ENCODE measurements at places on chromosomes 13 and 19.

- DNase-seq: no peak
Observed at GRCh38 chr13:24112791-24113190, 47.7 kb upstream of the SPATA13 start.

DNA sequence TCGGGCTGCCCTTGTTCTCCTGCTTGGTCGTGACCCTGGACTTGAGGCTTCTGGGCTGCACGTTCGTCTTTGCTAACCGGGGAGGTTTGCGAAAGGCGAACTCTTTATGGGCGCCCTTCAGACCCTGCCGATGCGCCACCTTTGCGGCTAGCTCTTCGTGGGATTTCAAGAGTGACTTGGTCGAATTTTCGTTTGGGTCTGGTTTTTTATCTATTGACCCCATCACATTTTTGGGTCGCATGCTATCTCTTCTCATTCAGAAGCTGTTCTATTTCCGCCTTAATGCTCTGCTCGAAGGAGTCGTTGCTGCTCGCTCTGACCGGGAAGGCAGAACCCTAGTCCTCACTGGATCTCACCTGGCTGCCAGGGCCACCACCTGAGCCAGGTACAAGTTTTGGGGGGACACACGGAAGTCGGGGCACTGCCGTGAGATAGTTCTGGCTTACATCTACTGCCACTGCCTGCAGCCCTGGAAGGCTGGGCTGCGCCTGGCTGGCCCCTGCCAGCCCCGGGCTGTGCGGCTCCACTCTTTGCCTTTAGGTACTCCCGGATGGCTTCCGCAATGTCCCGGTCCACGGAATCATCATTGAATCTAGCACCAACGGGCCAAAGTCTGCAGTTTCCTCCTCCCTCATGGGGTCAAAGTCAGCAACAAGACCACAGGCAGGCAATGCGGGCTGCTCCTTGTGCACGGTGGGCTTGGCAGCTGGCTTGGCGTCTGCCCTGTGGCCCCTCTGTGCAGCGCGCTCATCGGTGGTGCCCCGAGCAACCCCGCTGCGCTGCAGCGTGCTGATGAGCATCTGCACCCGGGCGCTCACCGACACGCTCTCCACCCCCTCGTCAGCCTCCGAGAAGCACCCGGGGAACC is 16.2 kb downstream of the RB1 start:
- no peak for DNase-seq

GRCh38 chr19:1133471-1133929 is 29.7 kb downstream of the GPX4 start:
- DNase-seq: no peak

- no peak for DNase-seq
Observed at GRCh38 chr19:31749231-31749630, 400.0 kb upstream of the TSHZ3 start.

DNA sequence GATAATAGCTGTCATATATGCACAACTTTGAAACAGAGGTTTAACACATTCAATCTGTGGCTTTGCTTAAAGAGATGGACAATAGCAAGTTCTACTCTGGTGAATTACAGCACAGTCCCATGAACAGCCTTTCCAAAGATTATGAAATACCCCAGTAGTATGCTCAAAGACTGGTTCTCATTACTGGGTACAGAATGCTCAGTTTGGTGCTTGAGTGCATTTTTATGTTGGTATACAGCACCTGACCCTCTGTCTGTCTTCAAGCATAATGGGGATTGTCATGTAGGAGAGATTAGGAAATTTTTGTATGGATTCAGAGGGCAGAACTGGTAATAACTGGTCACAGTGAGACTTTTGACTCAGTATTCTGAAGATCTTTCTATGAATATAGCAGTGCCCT is 7.6 kb downstream of the LMO7 start:
- DNase-seq: no peak

GRCh38 chr13:21124852-21125251 is 51.5 kb downstream of the SKA3 start:
- DNase-seq: no peak

GRCh38 chr13:111256946-111257345 is 63.5 kb upstream of the TEX29 start:
- DNase-seq: no peak

DNA sequence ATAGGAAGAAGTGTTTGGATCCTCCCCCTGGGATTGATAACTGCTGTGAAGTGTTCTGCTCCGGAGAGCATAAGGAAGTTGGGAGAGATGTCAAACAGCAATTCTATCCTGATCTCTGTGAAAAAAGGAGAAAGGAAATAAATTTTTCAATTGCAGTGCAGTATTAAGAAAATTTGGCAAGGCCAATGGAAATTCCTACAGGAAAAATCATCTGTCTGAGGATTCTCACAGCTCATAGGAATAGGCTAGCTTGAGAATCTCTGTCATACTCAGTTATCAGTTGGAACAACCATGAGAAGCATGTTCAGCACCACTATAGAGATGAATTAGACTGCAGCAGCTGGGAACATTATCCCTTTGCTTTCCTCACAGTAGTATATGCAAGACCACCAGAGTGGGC is 1238.9 kb upstream of the MIR17HG start:
- DNase-seq: no peak

- DNase-seq: no peak
Observed at GRCh38 chr13:41548031-41548430, 90.7 kb downstream of the RGCC start.

- no peak for DNase-seq
Observed at GRCh38 chr19:5804516-5805461, at the start of gene NRTN. Gene NRTN (plus strand): TSS chr19:5805067. CDS start chr19:5824166, 19,099 bp downstream.

- DNase-seq: no peak
Observed at GRCh38 chr13:95315752-95316151, 14.5 kb upstream of the ABCC4 start.

DNA sequence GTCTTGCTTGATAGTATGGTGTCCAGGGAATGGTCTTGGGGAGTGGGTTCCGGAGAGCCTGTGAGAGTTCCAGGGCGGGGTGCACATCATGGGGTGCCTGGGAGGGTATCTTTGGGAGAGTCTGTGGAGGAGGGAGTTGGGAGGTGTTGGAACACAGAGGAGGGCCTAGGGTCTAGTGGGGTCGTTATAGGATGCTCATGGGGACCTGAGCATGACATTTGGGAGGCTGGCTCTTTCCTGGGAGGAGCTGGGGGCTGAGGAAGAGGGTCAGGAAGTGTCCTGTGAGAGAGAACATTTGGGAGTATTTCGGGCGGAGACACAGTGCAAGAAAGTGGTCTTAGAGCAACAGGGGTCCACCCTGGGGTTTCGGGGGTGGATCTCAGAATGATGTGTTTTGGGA is 2.7 kb downstream of the ACTL9 start:
- DNase-seq: no peak

- DNase-seq: no peak
Observed at GRCh38 chr13:46535825-46536224, 17.1 kb upstream of the LRCH1 start.

DNA sequence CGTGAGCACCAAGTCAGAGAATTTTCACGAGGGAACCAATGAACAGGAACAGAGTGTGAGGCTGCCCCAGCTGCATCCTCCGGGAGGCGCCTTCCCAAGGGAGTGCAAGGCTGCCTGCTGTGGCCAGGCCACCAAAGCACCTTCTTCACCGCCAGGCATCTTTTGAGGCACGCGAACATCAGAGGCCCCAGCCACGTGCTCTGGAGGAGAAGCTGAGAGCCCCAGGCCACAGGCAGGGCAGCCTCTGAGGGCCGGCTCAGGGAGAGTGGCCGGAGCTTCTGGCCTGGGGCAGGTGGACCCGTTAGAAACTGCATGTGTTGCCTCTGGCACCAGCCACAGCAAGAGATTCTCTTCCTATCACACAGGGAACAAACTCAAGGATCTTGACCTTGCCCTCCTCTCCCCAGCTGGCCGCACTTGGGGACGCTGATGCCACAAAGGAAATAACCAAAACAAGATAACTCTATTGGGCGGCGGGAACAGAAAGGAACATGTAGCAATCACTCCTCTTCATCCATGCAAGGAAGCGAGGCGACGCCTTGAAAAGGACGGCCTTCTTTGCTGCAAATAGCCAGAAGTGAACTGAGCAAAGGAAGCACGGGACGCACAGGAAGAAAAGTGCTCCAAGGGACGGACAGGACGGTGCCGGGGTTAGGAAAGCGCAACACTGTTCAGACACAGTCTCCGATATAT is 19.9 kb downstream of the GAS6 start:
- DNase-seq: no peak

- no peak for DNase-seq
Observed at GRCh38 chr19:58001895-58002369, 688 bp downstream of the ZNF606 start.

- DNase-seq: no peak
Observed at GRCh38 chr19:17847538-17848366, at the start of gene JAK3. Gene JAK3 (minus strand): TSS chr19:17847982. CDS start chr19:17844417, 3,565 bp downstream.

GRCh38 chr13:113238536-113238935 is 29.1 kb downstream of the CUL4A start:
- DNase-seq: no peak

DNA sequence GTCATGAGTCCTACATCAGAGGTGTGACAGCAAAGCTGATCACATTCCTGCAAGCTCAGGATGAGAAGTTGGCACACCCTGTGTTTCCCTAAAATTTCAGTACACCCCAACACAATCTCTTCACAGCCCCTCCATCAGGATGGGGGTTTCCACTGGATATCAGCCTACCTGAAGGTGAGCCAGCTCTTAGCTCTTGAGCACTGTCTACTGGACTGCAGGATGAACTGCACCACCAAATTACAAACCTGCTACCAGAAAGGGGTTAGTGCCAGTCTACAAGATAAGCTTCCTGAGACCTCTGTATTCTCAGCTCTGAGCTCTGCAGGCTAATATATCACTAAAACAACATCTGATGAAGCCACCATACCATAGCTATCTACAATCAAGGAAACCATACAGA is 1616.2 kb upstream of the SPRY2 start:
- no peak for DNase-seq

- no peak for DNase-seq
Observed at GRCh38 chr13:20371825-20372224, 139.7 kb upstream of the GJB6 start.

- DNase-seq: no peak
Observed at GRCh38 chr19:47762615-47763308, 15.7 kb upstream of the SELENOW start.

DNA sequence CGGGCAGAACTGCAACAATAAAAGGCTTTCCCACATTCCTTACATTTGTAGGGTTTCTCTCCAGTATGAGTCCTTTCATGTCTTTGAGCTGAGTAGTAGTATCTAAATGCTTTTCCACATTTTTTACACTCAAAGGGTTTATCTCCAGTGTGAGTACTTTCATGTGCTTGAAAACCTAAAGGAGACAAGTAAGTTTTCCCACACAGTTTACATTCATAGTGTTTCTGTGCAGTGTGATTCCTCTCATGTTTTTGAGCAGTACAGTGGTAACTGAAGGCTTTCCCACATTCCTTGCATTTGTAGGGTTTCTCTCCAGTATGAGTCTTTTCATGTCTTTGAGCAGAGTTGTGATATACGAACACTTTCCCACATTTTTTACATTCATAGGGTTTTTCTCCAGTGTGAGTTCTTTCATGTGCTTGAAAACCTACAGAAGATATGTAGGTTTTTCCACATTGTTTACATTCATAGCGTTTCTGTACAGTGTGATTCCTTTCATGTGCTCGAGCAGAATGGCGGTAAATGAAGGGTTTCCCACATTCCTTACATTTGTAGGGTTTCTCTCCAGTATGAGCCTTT is 47.0 kb downstream of the ZNF44 start:
- DNase-seq: no peak

- no peak for DNase-seq
Observed at GRCh38 chr19:1336079-1336684, 47.5 kb upstream of the NDUFS7 start.

- no peak for DNase-seq
Observed at GRCh38 chr13:90055121-90055520, 1292.4 kb upstream of the MIR17HG start.

GRCh38 chr19:38508507-38508906 is 75.0 kb downstream of the RYR1 start:
- DNase-seq: no peak

- peak; percentile 13 for DNase-seq
Observed at GRCh38 chr13:40109351-40109844, 453.9 kb downstream of the COG6 start.

DNA sequence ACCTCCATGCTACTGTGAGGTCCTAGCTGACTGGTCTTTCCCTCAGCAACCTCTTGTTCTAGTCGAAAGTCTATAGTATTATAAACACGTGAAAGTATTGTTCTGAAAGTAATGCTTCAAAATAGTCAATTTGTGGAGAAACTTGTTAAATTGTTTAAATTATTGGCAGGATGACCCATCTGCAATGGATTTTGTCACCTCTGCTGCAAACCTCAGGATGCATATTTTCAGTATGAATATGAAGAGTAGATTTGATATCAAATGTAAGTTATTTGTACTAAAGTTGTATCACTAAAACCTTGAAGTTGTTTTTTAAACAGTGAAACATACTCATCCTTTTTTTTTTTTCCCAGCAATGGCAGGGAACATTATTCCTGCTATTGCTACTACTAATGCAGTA is 25.9 kb downstream of the UBA2 start:
- no peak for DNase-seq

DNA sequence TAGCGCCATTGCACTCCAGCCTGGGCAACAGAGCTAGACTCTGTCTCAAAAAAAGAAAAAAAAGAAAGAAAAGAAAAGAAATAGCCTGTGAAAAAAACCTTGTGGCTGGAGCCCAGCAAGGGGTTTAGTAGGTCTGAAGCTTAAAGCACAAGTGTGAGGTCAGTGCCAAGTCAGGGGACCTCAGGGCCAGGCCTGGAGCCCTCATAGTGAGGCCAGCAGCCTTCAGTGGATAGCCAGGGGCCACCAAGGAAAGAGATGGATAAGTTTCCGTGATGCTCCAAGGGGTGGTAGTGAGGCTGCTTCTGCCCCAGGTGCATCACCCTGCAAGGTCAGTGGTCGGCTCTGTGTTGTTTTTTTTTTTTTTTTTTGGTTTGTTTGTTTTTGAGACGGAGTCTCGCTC is 12.9 kb downstream of the TINCR start:
- DNase-seq: no peak

DNA sequence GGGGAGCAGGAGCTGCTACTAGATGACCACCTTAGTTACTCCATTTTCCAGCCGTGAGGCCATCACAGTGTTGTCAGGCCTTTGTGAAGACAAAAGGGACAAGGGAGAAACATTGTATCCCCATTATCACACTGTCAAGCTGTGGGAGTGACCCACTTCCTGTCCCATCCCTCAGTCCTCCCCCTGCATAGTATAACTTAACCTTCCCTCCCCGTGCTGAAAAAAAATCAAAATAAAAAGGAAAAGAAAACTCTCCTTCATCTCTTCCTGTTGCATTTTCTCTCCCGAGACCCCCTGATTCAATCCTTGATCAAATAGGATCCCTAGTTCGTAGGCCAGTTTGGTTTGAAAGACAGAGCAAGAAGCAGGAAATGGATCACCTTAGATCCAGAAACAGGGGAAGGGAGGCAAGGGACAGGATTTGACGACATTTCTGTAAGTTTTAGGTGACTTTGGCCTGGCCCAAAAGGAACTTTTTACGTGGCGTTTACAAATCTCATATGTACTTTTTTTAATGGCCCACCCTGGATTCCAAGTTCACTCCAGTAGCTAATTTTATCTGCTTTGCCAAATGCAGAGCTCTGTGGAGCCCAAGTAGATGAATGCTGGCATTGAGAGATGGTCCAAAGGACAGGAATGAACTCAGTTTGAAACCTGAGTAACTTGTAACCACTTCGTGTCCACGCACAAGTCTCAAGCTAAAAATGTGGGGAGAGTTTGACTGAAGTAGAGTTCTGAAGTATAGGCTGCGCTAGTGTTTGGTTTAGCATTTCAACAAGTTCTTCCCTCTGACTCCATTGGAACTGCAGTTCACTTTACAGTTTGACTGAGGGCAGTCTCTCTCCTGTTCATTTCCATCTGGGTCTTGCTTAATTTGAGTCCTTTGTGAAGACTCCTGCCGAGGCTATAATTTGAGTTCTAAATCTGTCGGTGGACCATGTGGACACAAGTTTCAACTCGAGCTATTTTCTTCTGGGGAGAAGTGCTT is 16.6 kb upstream of the GATAD2A start:
- no peak for DNase-seq

- peak; percentile 98 for DNase-seq
Observed at GRCh38 chr13:99227909-99228688, 27.4 kb downstream of the UBAC2 start.

Measured in AML-193 (cell line).